ENCODE measurements at places on chromosomes 7 and 10.

- peak overlapping the region; percentile 79 for H3K27ac ChIP-seq
- H3K4me1 ChIP-seq, result peaks cover 37% of the 10 kb centered on the region
- no peaks in the 10 kb centered on the region for H3K27me3 ChIP-seq
- no peak overlapping the region for H3K4me3 ChIP-seq
- no peaks in the 10 kb centered on the region for H3K36me3 ChIP-seq
- peak; percentile 87 for DNase-seq
These were observed 51.3 kb downstream of the PWWP2B start for GRCh38 chr10:132448248-132448731.

- no peaks in the 10 kb centered on the region for H3K36me3 ChIP-seq
- no peak for DNase-seq
- no peak overlapping the region for H3K4me3 ChIP-seq
- H3K27ac ChIP-seq, result no peak overlapping the region
These were observed 73.4 kb downstream of the VSTM2A start for GRCh38 chr7:54615537-54615936.

- peaks cover 4% of the 10 kb centered on the region for H3K4me1 ChIP-seq
- H3K4me3 ChIP-seq, result no peak overlapping the region
- no peak for DNase-seq
- no peaks in the 10 kb centered on the region for H3K36me3 ChIP-seq
- no peak overlapping the region for H3K27ac ChIP-seq
These were observed 24.0 kb downstream of the BZW2 start for GRCh38 chr7:16670021-16670420.

DNA sequence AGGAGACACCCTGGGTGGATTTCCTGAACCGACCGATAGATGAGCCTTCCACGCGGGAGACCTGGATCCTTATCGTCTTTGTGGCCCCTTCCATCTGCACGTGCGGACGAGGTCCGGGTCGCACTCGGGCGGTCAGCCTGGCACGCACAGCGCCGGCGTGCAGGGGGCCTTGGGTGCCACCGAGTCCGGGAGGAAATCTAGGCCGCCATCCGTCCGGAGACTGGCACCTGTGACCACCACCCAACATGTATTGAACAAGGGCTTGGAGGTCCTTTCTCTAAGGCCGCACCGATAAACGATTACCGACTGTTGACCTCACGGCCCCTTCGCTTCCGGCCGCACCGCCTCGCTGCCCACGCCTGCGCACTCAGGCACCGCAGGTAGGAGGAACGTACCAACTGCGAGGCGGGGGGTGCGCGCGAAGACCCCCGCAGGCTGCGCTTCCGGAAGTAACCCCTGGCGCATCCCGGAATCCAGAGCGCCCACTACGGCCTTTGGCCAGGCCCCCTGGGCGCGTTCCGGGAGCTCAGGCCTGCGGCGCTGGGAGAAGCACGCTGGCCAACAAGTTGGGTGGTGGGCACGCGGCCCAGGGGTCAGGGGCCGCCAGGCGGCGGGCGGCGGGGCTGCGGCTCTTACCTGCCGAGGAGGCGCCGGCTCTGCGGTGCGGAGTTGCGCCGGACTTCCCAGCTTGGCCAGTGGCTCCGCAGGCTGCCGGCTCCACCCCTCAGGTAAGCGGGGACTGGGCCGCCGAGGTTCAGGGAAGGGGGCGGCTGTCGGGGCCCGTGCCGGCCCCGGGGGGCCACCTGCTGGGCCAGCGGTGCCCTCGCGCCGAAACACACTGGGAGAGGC is at the start of the genes ACTR3C and LRRC61:
Gene ACTR3C, minus strand, starts transcription at position 713 of the 849 bp plus-strand sequence. CDS start 28,249 bp downstream, outside the sequence.
Gene LRRC61, plus strand, starts transcription at position 523 of the 849 bp plus-strand sequence. CDS start 13,507 bp downstream, outside the sequence.
- peak within 1 kb of the TSS; percentile 98 for H3K27ac ChIP-seq
- peak within 1 kb of the TSS; percentile 52 for H3K4me3 ChIP-seq
- no peaks in the 10 kb centered on the region for H3K27me3 ChIP-seq

GRCh38 chr7:159209429-159209828 is 64.8 kb upstream of the VIPR2 start:
- H3K36me3 ChIP-seq, result no peaks in the 10 kb centered on the region
- no peak overlapping the region for H3K27ac ChIP-seq
- H3K4me3 ChIP-seq, result no peak overlapping the region
- no peak for DNase-seq

DNA sequence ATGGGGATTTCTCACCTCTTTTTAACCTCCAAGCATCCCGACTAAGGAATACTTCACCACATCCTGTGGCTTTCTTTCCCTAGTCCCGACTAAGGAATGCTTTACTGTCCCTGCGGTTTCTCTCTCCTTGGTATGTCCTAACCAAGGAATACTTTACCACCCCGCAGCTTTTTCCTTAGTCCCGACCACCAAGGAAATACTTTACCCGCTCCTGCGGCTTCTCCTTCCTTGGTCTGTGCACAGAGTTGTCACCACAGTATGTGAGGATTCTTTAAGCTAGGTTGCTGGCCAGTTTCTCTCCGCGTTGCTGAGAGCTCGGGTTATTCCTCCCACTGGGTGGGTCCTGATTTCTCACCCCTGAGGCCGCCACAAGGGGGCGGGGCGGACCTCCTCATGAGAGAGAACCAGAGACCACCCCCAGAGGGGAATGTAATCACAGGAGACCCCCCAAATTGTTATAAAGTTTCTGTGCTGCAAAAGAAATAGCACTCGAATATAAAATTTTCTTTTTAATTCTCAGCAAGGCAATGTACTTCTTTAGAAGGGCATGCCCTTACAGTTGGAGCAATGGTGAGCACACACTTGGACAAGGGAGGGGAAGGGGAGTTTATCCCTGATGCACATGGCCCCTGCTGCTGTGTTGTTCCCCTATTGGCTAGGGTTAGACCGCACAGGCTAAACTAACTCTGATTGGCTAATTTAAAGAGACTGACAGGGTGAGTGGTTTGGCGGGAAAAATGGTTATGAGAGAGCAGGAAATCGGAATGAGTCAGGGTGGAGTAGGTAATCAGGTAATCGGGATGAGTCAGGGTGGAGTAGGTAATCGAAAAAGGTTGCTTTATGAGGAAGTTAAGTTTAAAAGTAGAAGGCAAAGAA is 12.8 kb downstream of the SUGCT start:
- no peak for DNase-seq
- no peaks in the 10 kb centered on the region for H3K27me3 ChIP-seq
- no peak overlapping the region for H3K27ac ChIP-seq
- no peaks in the 10 kb centered on the region for H3K4me1 ChIP-seq
- H3K4me3 ChIP-seq, result no peak overlapping the region

GRCh38 chr7:148436571-148436970 is 154.0 kb upstream of the C7orf33 start:
- no peak for DNase-seq
- H3K4me1 ChIP-seq, result no peaks in the 10 kb centered on the region
- H3K4me3 ChIP-seq, result no peak overlapping the region
- H3K36me3 ChIP-seq, result no peaks in the 10 kb centered on the region

DNA sequence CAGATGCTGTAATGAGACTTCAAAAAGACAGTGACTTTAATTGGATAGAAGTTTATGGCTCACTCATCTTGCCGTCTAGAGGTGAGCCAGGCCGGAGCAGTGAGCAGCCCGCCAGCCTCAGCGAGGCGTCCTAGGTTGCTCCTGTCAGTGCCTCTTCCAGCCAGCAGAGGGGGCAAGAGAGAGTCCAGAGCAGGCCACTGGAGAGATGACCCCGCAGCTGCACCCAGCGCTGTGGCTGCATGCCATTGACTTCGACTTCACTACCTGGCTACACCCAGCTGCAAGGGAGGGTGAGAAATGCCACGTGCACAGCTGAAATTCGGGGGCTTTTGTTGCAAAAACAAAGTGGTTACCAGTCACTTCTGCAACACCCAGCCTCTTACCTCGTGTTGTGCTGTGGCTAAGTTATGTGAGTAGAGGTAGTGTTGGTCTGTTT is 26.5 kb downstream of the NUB1 start:
- H3K36me3 ChIP-seq, result no peaks in the 10 kb centered on the region

DNA sequence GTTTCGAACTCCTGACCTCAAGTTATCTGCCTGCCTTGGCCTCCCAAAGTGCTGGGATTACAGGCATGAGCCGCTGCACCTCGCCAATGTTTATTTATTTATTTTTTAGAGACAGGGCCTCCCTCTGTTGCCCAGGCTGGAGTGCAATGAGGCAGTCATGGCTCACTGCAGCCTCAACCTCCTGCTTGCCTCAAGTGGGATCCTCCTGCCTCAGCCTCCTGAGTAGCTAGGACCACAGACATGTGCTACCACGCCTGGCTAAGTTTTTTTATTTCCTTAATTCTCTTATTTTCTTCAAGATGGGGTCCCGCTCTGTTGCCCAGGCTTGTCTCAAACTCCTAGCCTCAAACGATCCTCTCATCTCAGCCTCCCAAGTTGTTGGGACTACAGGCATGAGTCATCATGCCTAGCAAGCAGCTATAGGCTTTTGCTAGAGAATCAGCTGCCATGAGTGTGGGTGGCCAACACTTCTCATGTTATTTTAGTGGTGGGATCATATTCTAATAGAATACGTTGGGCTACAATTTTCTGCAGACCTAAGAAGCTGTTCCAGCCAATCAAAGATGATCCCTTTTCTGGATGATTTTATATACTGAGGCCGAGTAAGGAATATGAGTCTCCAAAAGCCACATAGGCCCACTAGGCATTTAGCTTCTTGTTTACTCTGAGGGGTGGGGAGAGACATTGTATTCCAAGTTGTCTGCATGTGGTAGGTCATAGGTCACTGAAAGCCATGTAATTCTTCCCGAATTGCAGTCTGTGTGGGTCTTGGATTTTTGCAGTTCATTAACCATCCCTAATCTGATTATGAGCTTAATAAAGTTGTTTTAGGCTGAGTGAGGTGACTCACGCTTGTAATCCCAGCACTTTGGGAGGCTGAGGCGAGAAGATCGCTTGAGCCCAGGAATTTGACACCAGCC is 7.6 kb upstream of the TMEM248 start:
- no peaks in the 10 kb centered on the region for H3K27me3 ChIP-seq
- no peaks in the 10 kb centered on the region for H3K4me1 ChIP-seq
- no peak overlapping the region for H3K27ac ChIP-seq
- no peak overlapping the region for H3K4me3 ChIP-seq

- no peaks in the 10 kb centered on the region for H3K27me3 ChIP-seq
- H3K4me1 ChIP-seq, result peaks cover 17% of the 10 kb centered on the region
- H3K4me3 ChIP-seq, result no peak overlapping the region
- no peak overlapping the region for H3K27ac ChIP-seq
These were observed 514 bp downstream of the RADIL start for GRCh38 chr7:4883033-4883371.

DNA sequence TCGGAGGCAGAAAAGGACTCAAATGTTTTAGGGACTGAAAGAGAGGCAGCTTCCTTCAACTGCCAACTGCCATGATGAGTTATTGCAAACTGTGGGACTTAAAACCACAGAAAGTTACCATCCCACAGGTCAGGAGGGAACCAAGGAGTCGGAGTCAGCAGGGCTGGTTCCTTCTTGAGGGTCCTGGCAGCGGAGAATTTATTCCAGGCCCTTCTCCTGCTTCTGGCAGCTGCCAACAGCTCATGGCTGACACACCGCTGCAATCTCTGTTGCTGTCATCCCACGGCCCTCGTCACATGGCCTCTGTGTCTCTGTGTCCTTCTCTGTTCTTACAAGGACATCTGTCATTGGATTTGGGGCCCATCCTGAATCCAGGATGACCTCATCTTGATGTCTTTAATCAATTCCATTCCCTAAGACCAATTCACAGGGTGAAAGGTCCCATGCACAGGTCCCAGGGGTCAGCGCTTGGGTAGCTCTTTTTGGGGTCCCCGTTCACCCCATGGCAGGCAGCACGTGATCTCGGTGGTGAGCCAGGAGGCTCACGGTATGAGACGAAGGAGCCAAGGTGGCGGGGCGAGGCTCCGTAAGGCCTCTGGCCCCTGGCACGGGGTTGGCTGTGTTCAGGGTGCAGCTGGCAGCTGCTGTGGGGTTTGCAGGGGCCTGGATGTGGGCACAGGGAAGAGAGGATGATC is 27.4 kb upstream of the PSMG3 start:
- H3K27ac ChIP-seq, result no peak overlapping the region
- H3K4me3 ChIP-seq, result no peak overlapping the region
- H3K27me3 ChIP-seq, result no peaks in the 10 kb centered on the region
- no peaks in the 10 kb centered on the region for H3K4me1 ChIP-seq
- no peak for DNase-seq
- no peaks in the 10 kb centered on the region for H3K36me3 ChIP-seq

DNA sequence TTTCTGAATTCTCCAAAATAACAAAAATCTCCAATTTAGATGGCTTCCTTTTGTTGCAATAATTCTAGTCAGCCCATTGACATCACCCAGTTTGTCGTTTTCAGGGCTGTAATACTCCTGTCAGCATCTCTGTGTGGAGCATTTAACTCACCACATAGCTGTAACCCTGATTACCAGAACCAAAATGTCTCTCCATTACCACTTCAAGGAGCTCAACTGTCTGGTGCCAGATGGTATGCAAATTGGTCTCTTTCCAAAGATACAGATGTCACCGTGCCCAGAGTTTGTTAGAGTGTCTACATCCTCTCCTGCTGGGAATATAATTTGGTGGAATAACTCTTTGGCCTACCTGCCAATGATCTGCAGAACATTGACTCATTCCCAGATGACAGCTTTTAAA is 350.3 kb upstream of the POT1 start:
- H3K27me3 ChIP-seq, result no peaks in the 10 kb centered on the region
- no peak overlapping the region for H3K4me3 ChIP-seq
- no peaks in the 10 kb centered on the region for H3K4me1 ChIP-seq
- H3K36me3 ChIP-seq, result no peaks in the 10 kb centered on the region
- H3K27ac ChIP-seq, result no peak overlapping the region

- H3K27ac ChIP-seq, result no peak overlapping the region
- no peaks in the 10 kb centered on the region for H3K36me3 ChIP-seq
- H3K4me3 ChIP-seq, result no peak overlapping the region
- DNase-seq, result no peak
These were observed 72.3 kb upstream of the APBB1IP start for GRCh38 chr10:26365681-26366358.

- no peak for DNase-seq
- H3K4me1 ChIP-seq, result no peaks in the 10 kb centered on the region
- H3K27me3 ChIP-seq, result no peaks in the 10 kb centered on the region
- H3K27ac ChIP-seq, result no peak overlapping the region
These were observed 74.0 kb downstream of the SCRN1 start for GRCh38 chr7:29915481-29916215.

DNA sequence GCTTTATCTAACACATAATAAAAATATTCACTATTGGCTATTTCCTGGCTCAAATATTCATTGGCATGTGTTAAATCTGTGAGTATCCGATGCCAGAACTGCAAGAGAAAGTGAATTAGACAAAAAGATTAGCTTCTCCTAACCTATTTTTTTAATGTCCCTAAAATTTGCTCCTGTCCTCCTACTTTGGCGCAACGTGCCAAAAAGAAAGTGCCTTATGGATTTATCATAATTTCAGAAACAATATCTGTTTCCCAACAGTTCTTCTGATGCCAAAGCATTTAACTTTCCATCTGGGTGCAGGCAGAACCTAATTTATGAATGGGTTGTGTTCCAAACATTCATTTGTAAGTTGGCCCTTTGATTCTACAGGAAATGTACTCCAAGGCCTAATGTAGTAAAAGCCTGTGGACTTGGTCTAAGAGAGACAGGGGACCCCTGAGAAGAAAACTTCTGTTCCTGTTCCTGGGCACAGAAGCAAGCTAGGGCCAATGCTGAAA is 15.4 kb downstream of the PIP4K2A start:
- no peaks in the 10 kb centered on the region for H3K36me3 ChIP-seq
- peaks cover 22% of the 10 kb centered on the region for H3K4me1 ChIP-seq
- H3K4me3 ChIP-seq, result no peak overlapping the region
- H3K27ac ChIP-seq, result no peak overlapping the region

Measured in body of pancreas (tissue), 4 donors.